ENCODE measurements at places on chromosomes 2 and 18.

- no peak for DNase-seq
Observed at GRCh38 chr18:3479978-3480509, 30.1 kb downstream of the TGIF1 start.

GRCh38 chr18:22207021-22207758, 37.8 kb downstream of the GATA6 start:
- no peak for DNase-seq

DNA sequence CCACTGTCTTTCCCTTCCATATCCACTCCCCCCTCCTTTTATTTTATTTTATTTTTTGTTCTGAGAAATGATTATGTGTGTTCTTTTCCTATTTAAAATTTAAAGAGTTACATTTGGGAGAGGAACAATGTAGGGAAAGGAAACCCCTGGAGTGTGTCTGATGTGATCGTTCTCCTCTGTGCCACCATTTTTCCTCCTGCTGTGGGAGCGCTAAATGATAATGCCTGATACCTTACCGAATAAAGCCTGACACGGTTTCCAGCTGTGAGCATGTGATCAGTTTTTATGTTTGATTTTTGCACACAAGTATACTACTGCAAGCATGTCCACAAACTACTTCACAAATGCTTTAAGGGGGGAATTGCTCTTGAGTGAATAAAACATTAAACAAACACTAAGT, 317.8 kb upstream of the FANCL start:
- DNase-seq = no peak

DNA sequence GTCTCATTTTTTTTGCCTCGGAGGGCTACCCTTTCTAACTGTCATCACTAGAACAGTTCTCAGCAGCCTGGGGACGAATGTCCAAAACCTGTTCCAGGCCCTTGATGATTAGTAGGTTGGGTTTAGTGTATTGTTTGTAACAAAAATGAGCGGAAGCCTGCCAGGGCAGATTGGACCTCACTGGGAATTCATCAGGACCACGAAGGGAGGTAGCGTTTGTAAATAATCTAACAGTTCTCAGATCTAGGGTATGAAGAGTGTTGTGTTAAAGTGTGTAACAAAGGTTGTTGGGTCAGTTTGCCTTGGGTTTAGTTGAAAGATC, 799 bp downstream of the CEP68 start:
- DNase-seq = no peak

DNA sequence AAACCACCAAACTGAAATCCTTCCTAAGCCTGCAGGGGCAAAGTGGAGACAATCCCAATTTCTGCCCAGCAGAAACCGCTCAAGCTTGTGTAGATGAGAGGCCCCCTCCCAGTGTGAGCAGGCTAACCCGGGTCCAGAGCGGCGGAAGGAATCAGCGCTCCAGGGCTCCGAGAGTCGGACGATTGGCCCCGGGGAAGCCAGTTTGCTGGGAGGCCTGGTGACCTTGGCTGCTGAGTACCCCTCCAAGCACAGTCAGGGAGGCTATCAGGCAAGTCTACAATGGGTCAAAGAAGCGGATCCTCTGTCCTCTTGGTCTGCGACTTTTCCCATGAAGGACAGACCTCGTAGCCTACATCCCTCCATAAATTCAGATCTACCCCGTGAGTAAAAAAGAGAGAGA, 16.8 kb upstream of the EN1 start:
- no peak for DNase-seq

GRCh38 chr2:80338794-80339193, 34.2 kb upstream of the LRRTM1 start:
- DNase-seq = no peak

GRCh38 chr2:71936076-71937030, 211.3 kb downstream of the CYP26B1 start:
- DNase-seq = no peak

DNA sequence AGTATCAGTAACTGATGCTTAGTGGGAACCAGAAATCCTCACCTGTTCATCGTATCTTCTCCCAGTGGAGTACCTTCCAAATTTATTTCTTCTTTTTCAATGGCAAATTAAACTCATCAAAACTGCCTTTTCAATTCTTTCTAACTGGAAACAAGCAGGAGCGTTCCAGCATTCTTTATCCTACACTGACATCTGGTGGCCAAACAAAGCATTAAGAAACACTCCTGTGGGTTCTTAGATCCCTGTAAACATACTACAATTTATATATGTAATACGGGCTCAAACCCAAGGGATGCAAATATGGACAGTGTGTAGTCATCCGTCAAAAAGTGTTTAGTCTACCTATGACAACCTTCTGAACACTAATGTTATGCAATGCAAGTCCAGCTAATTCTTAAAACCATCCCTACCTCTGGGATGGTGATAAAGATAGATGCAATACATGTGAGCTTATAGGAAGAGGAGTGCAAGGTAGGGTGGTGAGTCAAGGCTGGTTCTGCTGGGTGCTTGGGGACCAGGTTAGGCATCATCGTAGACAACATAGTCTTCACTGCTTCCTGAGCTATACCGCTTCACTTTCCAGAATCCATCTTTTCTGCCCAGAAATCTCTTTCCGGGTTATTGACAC, 375.0 kb downstream of the CTNNA2 start:
- peak; percentile 9 for DNase-seq

DNA sequence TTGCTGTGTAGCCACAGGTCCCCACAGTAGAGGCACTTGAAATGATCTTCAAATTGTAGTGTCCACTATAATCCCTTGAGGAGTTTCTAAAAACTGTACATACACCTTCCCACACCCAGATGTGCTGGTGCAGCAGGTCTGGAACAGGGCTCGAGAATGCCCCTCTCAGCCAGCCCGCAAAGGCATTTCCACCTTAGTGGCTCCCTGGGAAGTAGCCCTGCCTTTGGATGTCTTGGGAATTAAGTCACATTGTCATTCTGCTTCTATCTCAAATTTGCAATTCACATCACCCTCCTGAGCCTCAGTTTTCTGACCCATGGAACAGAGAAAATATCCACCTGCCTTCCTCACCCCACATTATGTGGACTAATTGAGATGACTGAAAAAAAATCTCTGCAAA, 44.3 kb upstream of the TCF7L1 start:
- DNase-seq = no peak

- DNase-seq = no peak
Observed at GRCh38 chr2:198448789-198449188, 644.4 kb downstream of the PLCL1 start.

DNA sequence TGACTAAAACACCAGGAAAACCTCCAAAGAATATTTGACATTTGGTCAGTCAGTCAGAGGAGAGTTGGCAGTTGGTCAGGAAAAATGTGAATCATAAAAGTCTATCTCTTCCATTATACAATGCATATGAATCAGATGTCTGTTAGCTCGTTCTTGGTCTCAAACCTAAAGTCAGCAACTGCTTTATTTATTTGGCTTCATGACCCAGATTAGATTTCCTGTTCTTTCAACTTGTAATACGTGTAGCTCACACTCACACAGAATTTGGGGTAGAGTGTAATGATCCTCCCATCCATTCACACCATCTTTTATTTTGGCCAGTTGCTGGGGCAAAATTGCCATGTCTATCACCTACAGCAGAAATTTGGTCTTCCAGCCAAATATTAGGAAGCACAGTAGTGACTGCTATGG, 81.9 kb upstream of the COL5A2 start:
- DNase-seq = no peak

DNA sequence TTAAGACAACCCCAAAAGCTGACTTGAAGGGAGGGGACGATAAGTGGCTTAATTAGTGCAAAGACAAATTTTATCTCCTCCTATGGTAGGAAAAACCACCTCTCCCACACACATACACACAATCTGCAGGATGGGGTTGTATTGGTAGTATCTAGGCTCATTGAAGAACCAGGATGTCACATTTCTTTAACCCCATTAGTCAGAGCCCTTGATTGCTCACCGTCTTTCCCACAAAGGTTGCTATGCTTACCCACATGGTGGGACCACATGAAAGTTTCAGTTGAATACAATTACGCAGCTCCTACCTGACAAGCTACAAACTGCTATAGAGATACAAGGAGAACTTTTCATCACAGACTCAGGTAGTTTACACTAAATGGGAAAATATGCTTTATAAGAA, 765.0 kb upstream of the CELF4 start:
- DNase-seq = no peak

DNA sequence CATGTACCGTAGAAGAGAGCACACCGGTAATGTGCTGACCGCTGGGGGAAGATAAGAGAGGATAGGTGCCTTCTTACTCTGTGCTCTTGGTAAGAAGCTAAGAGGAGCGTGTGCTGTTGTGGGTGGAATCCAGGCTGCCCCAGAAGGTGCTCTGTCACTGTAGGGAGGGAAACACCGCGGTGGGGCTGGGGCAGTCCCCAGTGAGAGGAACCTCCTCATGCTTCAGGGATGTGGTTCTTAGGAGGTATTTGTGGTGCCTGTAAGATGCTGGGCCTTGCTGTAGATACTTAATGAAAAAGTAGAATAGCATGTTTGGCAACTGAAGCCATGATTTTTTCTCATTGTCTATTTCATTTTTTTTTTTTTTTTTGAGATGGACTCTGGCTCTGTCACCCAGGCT, 1.1 kb downstream of the COLEC11 start:
- DNase-seq = no peak

GRCh38 chr2:45264227-45265225, 255.3 kb upstream of the SIX2 start:
- no peak for DNase-seq

GRCh38 chr2:219627103-219628100, at the start of gene SLC4A3:
SLC4A3 (plus strand) TSS chr2:219627630; CDS start chr2:219627993, 363 bp downstream.
- DNase-seq = no peak

- no peak for DNase-seq
Observed at GRCh38 chr18:78915446-78916008, 64.1 kb upstream of the SALL3 start.

DNA sequence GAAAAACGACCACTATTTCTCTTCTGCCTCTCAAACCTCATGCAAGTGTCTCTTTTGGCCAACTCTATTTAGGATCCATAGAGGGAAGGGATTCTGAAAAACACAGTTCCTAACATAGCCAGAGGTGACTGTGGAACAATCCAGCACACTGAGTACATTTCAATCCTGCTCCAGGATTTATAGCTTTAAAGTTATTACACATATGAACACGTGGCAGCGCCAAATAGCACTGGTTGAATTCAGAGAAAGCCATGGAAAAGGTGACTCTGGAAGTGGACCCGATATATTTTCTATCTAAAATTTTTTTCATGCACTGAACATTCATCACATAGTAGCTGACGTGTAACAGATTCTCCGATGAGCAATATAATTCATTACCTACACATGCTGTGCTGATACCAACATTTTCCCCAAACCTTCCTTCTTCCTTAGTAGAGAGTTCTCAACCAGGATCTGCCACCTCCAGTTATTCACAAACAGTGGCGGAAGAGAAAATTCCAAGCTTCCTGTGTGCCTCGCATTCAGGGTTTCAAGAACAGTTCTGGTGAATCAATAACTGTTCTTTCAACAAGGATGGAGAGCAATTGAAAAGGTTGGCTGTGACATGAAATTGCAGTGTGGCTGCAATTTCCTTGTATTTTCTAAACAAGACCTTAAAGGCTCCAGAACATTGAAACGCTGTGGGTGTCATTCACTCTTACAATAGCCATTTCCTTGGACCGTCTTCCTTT, 25.7 kb upstream of the TTR start:
- no peak for DNase-seq

DNA sequence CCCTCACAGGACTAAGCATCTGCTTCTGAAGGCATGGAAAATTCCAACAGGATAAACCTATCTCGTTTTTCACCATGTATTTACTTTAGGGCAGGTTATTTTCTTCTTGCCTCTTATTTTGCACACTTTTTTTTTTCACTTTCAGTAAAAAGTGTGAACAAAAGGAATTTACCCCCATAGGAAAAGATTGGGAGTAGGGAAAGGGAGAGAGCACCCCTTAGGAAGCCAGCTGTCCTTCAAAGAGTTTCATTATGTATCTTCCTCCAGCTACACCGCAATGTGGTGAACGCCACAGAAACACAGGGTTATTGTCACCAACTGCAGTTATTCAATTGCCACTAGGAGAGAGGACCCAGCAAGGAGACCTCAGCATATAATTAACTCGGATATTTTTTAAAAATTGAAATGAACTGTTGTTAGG, 286.2 kb upstream of the VRK2 start:
- no peak for DNase-seq

DNA sequence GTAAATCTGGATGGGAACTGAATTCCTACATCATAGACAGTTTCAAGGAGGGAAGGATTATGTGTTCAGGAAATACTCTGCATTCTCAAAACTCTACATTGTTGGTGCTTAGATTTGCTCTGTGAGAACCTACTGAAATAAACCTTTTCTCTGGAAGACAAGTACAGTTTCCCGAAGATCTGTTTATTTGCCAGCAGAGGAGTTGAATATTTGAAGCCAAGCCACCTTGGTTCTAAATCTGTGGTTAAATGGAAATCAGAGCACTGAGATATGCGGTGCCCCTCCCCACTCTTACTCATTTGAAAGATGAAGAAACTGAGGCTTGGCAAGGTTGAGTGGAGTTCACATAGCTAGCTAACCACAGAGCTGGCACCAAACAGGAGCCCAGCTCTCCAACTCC, 146.3 kb upstream of the CTAGE1 start:
- no peak for DNase-seq

- DNase-seq = no peak
Observed at GRCh38 chr2:144349674-144350073, 170.2 kb downstream of the ZEB2 start.

DNA sequence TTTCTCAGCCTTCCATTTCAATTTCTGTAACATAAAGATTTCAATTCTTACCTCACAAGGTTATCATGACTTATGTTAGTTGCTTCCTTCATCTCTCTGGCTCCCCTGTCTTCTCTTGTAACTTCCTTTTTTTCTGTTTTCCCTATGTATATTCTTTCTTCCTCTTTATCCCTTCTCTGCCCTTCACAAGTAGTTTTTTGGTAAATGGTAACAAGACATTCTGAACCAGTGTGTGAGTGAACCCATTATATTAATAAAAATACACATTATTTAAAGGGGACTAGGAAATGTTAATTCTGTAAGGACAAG, 8.4 kb downstream of the ACSL3 start:
- no peak for DNase-seq

GRCh38 chr2:187774551-187775071, 220.4 kb upstream of the TFPI start:
- DNase-seq = no peak

- no peak for DNase-seq
Observed at GRCh38 chr18:79457652-79458051, 61.9 kb downstream of the NFATC1 start.

- no peak for DNase-seq
Observed at GRCh38 chr2:9773903-9774239, 69.4 kb upstream of the TAF1B start.

DNA sequence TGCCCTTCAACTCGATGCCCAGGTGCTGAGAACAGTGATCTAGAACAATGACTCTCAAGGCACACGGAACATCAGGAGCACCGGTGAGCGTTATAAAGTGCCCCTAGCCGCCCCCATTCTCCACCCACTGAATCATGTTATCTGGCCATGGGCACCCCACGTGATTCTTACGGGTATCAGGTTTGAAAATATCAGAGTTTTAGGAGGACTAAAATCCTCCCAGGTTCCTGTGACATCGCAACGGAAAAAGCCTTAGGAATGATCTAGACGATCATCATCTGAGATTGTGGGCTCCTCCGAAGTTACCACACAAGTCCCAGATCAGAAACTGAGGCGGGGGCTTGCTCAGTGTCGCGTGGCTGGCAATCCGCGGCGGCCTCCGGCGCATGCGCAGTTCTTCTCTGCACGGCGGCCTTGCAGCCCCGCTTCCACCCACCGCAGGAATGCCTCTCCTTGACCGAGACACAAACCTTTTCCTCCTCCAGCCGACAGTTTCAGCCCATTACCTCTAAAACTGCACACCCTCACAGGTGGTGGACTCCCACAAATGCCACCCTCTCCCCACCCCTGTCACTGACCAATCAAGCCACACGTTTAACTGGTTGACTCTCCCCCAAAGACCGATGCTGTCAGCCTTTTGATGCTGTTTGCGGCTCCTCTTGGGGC, 5.8 kb upstream of the MRPL33 start:
- DNase-seq = peak; percentile 6
